Activated naive CD8-positive, alpha-beta T cell treated with anti-CD3 and anti-CD28 coated beads, Interleukin-2, amount 50 U/mL, for 16 hours (primary cell): ENCODE measurements at places on chromosomes 7 and 10.

DNA sequence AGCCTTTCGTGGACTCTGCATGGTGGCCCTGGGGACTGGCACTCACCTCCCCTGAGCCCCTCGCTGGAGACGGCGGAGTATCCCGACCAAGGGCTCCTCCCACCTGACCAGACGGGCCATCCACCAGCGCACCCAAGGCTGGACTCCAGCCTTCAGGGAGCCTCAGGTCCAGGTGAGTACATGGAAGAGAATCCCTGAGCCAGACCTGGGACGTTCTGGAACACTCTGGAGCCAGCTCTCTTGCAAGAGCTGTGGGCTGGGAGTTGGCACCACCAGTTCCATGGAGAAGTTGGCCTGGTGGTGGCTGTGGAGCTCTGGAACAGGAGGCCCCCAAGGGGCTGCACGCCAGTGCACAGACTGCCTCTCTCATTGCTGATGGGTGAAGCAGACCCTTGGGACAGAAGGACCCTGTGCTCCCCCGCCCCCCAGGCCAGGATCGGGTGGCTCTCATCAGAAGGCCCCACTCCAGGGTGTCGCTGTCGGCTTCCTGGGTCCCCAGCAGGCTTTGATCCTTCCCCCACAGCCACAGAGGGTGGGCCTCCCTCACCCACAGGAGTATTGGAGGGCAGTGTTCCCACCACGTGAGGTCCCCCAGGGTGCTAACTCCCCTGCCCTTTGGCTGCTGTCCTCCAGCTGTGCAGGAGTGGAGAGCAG, 189.9 kb downstream of the EBF3 start:
- no peak for DNase-seq

GRCh38 chr10:44960088-44960460, 472 bp downstream of the RASSF4 start:
- DNase-seq: no peak

DNA sequence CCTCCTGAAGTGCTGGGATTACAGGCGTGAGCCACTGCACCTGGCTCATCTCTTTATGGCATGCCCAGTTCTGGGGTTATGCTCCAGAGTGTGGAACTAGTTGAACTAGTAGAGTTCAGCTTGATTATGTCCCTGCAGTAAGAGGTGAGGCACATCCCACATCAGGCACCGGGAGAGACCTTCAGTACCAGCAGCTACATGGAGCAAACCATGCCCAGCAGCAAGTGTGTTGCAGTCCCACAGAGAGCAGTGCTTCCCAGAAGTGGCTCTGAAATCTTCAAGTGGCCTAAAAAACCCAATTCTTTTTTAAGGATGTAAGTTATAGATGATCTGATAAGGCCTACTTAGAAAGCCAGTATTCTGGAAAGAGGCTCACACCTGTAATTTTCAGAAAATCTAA, 331.9 kb upstream of the PRKCQ start:
- no peak for DNase-seq

GRCh38 chr7:43905209-43905946, 1.0 kb downstream of the URGCP start:
- DNase-seq: no peak

GRCh38 chr7:94451187-94451586, 56.5 kb downstream of the COL1A2 start:
- no peak for DNase-seq

DNA sequence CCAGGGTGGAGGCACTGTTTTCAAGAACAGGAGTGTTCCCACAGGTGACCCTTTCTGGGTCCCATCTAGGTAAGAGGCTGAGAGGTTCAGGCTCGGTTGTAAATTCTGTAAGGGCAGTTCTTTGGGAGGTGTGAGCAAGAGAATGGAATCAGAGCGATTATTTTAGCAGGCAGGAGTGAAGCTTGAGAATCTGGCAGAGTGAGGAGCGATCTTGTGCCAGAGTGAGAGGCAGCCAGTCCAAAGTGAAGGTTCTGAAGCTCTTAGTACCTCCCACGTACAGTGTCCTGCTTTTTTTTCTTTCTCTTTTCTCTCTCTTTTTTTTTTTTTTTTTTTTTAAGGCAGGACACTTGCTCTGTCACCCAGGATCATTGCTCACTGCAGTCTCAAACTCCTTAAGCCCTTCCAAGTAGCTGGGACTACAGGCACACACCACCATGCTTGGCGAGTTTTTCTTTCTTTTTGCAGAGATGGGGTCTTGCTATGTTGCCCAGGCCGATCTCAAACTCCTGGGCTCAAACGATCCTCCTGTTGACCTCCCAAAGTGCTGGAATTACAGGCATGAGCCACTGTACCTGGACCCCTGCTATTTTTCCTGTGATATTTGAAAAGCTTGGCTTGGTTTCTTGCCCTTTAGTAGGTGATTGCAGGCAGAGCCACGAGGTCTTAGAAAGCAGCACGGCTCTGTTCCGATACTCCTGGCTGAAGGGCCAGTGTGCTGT, 10.9 kb downstream of the POR start:
- DNase-seq: no peak

- no peak for DNase-seq
These were observed 263.6 kb upstream of the ZMIZ1 start for GRCh38 chr10:78805176-78805575.

GRCh38 chr10:69567920-69568319, 5.3 kb downstream of the NEUROG3 start:
- DNase-seq: no peak

DNA sequence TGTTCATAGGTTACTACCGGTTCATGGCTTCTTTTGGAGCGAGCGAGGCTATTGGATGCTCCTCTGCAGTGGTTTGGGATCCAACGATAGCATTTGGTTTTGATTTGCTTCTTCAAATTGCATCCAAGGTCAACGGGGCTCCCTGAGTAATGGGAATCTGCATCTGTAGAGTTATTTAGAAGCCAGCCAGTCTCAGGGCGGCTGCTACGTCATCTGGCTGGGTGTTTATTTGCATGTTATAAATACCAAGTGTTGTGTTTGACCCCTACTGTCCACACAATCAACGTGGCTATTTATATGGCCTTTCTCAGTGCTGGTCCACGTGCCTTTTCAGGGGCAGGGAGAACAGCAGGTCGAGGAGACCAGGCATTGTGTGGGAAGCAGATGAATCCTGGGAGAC, 137.7 kb downstream of the PRPF18 start:
- DNase-seq: no peak

GRCh38 chr7:16409777-16410176, 11.6 kb downstream of the CRPPA start:
- DNase-seq: no peak

DNA sequence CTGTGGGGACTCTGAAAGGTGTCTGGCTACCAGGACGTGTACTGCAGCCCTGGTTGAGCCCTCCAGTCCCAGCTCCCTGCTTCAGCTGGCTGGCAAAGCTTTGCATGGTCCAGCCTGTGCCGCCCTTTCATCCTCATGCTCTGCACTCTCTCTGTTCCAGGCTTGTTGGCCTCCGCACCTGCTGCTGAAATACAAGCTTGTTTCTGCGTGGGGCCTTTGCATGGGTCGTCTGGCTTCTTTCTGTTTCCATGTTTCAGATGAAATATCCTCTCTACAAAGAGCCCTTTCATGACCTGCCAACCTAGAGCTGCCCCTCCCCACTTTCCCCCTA, 45.9 kb downstream of the TSPAN15 start:
- no peak for DNase-seq

GRCh38 chr10:44992070-44992731, 8.5 kb upstream of the ZNF22 start:
- DNase-seq: no peak

DNA sequence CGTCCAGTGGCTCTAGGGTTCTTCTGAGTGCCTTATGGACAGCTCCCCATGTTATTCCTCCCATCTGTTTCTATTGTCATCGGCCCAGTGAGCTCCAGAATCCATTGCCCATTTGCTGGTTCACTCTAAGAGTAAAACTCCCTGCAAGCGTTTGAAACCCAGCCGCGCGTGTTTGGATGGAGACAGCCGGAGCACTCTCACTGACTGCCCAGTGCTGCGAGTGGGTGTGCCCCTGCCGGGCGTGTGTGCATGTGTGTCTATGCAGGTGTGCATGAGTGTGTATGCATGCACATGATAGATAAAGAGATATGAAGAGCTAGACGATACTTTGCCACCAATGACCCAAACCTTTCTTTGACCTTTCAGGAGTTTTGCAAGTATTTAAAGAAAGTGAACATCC, 347.2 kb upstream of the MKI67 start:
- no peak for DNase-seq

GRCh38 chr10:6211671-6212635, 9.2 kb downstream of the PFKFB3 start:
- no peak for DNase-seq

DNA sequence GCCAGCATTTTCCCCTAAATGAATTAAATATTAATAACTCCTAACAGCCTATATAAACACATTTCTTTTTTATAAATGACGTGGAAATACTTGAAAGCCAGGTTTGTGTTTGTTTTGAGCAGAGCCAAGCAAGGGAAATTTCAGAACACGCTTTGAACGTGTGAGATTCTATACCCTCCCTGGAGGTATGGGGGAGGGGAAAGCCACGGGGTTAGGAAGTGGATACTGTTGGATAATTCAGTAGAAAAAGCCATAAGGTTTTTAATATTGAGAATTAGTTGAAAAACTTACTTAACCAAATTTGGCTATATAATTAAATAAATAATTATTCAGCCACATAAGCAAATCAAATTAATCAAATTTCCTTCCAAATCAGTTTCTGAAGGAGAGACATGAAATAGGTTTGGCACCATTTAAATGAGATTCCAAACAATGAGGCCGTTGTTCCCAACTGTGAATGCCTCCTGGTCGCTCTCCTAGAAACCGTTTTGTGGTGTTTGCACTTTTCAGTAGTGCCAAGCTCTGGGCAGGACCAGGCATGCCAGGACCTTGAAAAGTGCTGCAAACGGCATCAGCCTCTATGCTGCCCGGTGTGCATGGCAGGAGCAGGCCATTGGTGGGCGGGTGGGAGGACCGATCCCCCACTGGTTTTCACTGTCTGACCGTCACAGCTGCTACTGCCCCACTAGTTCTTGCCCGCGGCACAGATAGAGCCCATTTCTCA, 88.1 kb downstream of the SEPTIN14 start:
- DNase-seq: no peak

DNA sequence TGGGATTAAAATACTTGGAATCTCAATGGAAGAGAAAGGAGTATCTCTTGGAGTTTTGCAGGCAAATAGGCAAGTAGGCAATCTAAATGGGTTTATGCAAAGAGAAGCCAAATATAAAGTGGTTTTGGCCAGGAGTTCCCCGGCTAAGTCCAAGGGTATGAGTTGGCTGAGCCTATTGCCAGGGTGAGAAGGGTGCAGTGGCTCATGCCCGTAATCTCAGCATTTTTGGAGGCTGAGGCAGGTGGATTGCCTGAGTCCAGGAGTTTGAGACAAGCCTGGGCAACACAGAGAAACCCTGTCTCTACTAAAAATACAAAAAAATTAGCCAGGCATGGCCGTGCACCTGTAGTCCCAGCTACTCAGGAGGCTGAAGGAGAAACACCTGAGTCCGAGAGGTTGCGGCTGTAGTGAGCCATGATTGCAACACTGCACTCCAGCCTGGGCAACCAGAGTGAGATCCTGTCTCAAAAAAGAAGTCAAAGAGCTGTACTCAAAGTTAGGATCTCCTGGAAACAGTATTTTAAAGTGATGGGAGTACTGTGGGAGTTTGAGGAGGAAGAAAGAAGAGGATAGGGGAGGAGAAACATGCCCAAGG, 130.4 kb upstream of the RAB18 start:
- no peak for DNase-seq

DNA sequence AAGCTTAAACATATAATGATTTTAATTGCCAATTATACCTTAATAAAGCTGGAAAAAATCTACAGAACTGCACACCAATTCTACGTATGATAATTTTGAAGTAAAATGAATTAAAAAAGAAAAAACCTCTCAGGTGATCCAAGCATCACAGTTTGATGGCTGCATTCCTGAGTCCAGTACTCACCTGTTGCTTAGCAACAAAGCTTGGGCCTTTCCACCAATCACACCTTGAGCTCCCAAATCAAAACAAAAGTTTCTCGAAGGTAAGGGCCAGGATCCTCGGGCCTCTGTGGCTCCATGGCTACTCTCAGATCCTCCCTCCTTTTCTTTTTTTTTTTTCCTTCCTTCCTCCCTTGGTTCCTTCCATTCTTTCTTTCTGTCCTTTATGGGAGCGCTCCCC, 137.2 kb upstream of the PCBD1 start:
- DNase-seq: no peak

DNA sequence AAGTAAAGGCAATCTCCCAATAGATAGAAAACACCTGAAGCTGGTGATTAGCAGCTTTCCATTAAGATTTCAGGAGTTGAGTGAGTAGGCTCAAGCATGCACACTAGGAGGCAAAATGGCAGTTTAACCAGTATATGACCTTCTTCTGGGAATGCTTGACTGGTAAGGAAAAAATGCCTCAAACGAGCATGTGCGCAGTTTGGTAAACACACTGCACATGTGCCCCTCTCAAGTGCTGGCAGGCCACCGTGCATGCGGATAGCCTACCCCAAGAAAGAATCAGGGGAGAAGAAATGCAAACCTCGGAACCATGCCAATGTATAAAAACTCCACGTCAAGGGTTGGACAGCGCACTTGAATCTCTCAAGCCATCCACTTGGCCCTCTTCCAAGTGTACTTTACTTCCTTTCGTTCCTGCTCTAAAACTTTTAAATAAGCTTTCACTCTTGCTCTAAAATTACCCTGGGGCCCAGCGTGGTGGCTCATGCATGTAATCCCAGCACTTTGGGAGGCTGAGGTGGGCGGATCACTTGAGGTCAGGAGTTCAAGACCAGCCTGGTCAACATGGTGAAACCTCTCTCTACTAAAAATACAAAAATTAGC, 98.8 kb upstream of the CDK1 start:
- no peak for DNase-seq

DNA sequence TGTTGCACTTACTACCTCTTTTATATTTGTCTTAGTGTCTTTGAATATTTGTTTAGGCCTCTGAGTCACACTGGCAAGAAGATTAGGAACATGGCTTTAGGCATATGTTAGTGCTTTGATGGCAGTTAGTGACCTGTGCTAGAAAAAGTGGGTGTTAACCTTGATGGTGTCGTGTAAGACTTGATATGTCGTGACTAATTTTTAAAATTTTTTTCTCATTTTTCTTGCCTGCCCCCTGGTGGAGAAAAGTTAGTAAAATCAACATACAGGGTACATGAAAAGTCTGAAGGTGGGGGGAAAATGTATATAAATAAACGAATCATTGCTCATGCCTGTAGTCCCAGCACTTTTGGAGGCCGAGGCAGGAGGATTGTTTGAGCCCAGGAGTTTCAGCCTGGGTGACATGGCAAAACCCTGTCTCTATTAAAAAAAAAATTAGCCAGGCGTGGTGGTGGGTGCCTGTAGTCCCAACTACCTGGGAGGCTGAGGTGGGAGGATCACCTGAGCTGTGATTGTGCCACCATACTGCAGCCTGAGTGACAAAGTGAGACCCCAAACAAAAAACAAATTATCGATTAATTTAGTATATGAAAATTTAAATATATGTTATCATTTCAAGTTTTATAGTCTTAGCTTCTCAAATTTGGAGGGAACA, 44.6 kb downstream of the TAX1BP1 start:
- DNase-seq: no peak

GRCh38 chr7:134625550-134625949, 21.1 kb upstream of the BPGM start:
- no peak for DNase-seq
